Erythroblast (primary cell): ENCODE measurements at places on chromosomes 7 and 10.

DNA sequence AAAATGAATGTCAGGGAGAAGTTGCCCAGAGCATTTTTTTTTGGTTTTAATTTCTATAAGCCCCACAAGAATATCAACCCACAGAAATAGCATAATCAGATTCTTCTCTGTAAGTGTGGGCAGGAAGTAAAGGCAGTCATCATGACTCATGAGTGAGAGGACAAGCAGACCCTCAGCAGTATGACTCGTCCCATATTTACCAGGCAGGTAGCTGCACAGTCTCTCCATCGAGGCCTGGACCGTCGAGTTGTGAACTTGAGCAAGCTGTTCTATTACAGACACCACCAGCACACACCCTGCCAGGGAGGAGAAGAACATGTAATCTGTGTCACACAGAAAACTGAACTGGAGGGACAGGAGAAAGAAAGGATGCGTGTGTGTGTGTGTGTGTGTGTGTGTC, 37.8 kb downstream of the AOAH start:
- no peak for DNase-seq

DNA sequence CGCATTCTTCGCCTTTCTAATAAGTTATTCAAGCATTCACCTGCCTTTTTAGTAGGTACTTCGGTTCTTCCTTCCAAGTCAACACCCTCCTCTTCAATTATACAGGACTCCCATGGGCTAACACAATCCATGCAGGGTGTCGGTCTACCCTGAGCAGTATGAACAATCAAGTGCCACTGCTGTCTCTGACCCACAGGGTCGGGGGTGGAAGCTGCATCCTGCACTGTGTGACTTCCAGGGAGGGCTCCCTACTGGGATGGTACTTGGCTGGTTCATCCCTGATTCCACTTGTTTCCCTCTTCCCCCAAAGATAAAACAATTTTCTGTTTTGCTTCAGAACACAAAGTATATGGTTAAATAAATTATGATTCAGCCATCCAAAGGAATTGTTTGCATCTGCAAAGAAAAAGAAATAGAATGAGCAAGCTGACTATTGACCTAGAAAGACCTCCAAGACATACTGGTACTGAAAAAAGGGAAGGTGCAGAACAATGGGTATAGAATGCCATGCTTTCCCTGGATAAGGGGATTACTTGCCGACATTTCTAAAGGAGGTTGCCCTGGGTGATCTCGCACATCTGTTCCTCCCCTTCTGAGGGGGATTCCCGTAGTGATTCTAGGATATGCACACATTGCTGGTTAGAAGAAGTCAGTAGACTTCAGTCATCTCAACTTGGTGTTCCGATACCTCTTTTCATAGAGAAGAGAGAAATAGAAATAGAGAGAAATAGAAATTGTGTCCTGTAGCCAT, 89.1 kb upstream of the AGR3 start:
- no peak for DNase-seq

DNA sequence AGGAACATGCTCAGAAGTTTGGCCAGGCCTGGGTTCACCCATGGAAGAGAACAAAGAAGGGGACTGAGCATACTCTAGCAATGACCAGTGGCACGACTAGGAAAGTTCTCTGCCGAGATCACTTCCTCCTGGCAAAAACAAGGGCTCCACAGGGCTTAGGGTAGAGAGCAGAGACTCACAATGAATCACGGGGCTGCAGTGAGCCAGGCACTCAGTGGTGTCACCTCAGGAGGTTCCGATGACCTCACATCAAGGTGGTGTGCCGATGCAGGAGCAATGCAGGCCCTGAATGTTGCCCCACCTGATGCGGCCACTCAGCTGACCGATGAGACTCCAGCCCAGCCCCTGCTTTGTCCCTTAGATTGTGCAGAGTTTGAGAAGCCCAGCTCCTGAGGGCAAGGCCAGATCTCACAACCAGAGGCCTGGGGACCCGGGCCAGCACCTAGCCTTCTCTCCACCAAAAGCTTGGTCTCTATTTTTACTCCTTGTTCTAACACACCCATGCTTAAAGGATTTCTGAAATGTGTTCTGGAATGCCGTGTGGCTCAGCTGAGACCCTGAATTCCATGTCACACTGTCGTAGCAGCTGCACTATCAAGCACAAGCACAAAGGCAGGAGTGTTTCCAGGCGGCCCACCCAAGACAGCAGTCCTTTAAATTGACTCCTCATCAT, 60.9 kb downstream of the COBL start:
- DNase-seq = no peak

DNA sequence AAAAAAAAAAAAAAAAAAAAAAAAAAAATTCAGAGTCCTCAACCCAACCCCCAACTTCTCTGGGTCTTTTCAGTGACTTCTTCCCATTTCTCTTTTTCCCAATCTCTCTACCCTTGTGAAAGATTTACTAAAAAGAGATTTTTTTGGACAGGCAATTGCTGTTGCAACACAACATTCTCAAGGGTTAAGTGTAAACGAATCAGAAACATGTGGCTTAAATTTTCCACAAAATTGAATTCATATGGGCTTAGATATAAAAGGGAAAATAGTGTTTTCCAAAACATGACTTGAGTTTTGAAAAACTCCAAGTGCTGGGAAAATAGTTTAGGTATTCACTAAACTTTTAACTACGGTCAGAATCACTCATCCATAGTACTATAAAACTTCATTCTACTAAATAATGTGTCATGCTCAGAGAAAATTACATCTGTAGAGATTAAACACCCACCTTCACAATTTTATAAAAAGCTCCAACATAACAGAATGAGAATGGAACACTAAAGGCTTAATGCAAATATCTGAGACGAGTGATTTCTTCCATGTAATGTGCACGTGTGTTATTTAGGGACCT, 643.1 kb downstream of the PARD3 start:
- DNase-seq = no peak

- DNase-seq = no peak
Measured at GRCh38 chr10:120601999-120602398, 145.0 kb downstream of the PLPP4 start.

DNA sequence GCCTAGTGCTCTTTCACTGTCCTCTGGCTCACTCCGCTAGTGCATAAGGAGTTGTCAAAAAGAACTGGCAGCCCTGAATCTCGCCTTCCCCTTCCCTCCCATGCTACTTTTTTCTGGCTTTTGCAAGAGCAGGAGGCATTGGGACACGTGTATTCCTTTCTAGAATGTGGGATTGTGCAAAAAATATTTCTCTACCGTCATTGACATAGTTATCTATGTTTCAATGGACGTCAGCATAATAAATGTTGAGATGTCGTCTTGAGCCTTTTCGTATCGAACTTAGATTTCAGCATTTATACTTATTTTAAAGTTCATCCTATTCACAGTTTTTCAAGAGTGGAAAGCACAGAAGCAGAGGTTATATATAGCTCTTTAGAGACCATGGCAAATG, 727 bp downstream of the ING3 start:
- DNase-seq = no peak

GRCh38 chr10:79287973-79288723, 59.1 kb upstream of the PPIF start:
- no peak for DNase-seq

DNA sequence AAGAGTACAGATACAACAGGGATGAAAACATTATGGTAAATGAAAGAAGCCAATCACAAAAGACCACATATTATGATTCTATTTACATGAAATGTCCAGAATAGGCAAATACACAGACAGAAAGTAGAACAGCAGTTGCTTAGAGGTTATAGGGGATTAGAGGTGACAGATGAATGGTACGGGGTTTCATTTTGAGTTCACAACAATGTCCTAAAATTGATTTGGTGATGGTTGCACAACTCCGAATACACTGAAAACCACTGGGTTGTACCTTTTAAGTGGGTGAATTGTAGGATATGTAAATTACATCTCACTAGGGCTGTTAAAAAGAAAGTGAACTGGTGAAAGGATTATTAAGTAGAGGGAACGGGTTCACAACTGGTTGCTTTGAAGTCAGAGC, 76.3 kb upstream of the MRLN start:
- no peak for DNase-seq

- no peak for DNase-seq
Measured at GRCh38 chr10:78892338-78893176, 176.2 kb upstream of the ZMIZ1 start.

- no peak for DNase-seq
Measured at GRCh38 chr7:139041378-139042085, 5.7 kb upstream of the ZC3HAV1L start.

GRCh38 chr10:123136221-123136805, 543 bp downstream of the HMX3 start:
- no peak for DNase-seq

DNA sequence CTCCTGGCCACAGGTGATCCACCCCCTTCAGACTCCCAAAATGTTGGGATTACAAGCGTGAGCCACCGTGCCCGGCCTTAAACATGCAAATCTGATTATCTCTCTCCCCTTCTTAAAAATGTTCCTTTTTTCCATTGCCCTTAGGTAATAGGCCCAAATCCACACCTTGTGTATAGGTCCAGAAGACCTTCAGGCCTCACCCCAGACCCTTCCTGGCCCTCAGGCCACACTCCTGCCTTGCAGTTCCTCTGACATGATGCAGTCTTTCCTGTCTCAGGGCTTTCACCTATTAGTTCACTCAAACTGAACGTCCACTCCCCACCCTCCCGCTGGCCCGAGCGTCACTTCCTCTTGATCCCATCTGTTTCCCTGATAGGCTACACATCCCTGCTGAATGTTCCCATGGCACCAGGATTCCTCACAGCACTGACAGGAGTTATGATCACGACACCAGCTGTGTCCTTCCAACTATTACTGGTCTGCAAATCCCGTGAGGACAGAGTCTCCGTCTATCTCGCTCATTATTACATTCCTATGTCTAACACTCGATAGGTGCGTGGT, 46.4 kb downstream of the DENND2A start:
- no peak for DNase-seq

DNA sequence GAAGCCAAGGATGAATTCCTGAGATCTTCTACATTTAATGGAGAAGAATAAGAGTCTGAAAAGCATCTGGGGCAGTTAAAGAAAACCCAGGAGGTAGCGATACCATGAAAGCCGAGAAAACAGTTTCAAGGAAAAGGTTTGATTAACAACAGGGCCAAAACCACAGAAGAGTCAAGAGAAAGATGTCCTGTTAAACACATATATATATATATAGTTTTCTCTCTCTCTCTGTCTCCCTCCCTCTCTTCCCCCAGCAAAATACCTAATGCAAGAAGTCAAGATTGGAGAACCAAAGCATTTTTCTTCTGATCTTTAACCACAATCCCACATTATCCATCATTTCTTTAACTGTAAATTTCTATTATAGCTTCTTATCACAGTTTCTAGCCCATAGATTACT, 261.4 kb downstream of the SNX13 start:
- DNase-seq = no peak

GRCh38 chr7:69845721-69846495, 247.6 kb downstream of the AUTS2 start:
- no peak for DNase-seq

DNA sequence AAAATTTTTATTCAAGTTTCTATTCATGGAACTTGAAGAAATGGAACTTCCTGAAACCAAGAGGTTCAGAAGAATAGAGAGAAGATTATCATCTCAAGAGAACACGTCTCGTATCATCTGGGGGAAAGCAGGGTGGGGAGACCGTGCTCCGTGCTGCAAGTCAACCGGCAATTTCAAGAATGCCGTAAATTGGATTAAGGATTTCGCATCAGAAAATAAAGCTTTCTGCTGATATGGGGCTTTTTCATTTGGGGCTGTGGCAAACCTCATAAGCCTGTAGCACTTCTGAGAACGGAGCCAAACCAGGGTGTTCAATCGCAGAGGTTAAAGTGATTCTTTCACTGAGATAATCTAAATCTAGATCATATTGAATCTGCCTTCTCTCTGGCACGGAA, 150.1 kb upstream of the NPS start:
- no peak for DNase-seq
